Myocyte (in vitro differentiated cells): ENCODE measurements at places on chromosomes 12 and 14. TPM values are rescaled to one million over a fixed set of nuclear protein-coding genes. Genes with fewer than 3 reads are reported as not detected.

DNA sequence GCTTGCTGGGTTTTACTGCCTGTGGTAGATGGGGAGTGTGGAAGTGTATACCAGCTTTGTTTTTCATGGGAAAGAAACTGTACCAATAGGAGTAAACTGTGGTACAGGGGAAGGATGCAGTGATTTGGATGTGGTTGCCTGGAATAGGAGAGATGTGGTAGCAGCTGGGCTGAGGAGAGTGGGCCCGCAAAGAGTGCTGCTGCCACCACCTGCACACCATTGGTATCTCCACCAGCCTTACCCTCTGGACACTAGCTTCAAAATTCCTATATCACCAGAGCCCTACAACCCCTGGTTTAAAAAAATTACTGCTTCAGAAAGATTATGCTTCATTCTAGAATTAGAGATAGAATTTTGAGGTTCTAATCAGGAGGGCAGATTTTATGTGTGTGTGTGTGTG is 53.6 kb downstream of the AKAP6 start:
- DNase-seq: peak; percentile 49

Gene NDUFA9
- 89.4 and 99.4 TPM in 2 replicates for total RNA-seq

Gene KIF26A
- total RNA-seq: not detected in 2 replicates

Gene LIMA1
- 137 and 205 TPM in 2 replicates for total RNA-seq

GRCh38 chr12:68271346-68271745 is 17.9 kb upstream of the IL22 start:
- DNase-seq: no peak
